ENCODE measurements at places on chromosomes 3 and 15.

DNA sequence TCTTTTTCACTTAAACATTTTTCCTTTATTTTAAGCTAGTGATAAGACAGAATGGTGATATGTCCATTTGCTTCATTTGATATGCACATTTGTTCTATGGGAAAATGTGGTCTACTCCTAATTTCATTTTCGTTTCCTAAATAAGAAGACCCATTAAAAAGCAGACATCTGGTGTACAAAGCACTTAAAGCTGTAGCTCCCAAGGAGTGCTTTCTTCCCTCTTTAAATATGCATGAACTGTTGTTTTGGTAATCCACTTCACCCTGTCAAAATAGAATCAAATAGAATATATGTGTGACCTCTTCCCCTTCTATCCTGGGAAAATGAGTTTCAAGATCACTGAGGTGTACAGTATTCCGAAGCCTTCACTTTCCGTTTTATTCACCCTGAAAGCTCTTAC is 182.8 kb downstream of the ROBO2 start:
- no peak for DNase-seq

GRCh38 chr3:104635872-104636580 is 730.7 kb upstream of the ALCAM start:
- DNase-seq, result no peak

DNA sequence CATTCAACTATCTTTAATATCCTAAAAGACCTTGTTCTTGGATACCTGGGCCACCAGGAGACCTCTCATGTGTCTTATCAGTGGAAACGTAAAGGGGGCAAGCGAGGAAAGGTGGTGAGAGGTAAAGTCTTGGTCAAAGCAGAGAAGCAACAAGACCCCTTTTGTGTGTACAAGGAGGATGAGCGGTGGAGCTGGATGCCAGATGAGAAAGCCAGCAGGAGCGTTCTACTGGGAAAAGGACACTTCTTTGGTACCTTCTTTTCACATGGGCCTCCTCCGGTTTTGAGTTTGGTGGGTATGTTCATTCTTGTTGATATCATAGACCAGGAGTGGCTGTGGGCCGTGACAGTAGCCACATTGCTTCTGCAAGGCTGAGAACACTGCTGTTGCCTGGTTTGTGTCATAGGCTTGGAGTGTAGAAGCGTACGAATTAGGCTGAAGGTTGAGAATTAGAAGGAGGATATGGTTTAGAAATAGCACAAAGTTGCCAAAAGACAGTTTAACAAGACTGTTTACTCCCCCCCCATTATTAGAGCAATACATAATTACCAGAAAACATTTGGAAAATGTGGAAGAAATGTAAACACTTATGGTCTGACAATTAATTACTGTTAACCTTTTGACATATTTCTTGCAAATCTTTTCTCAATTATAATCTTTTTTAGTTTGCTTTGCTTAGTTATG is 46.8 kb upstream of the VILL start:
- DNase-seq, result no peak

GRCh38 chr3:94082391-94082937 is 19.6 kb downstream of the NSUN3 start:
- no peak for DNase-seq

GRCh38 chr15:43253431-43254403 is 13.0 kb downstream of the TGM5 start:
- DNase-seq, result peak; percentile 65

GRCh38 chr3:129040039-129040336 is 20.6 kb upstream of the GP9 start:
- no peak for DNase-seq

DNA sequence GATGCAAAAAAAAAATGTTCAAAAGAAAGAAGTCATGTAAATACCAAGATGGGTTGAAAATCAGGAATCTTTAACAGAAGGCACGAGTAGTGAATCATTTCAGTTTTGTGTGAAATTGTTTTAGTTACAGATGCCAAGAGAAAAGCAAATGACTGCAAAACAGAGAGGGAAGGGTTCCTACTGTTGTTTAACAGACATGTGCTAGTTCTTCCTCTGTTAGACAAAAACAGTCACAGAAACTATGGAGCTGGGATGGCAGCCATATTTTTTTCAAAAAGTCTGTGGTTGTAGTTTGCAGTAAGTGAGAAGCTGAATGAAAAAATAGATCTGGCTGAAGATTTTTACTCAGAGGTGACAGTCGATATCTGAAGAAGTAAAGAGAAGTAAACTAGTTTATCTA is 511.9 kb downstream of the ZIC1 start:
- no peak for DNase-seq

- no peak for DNase-seq
Observed at GRCh38 chr3:14471016-14471415, 68.6 kb downstream of the SLC6A6 start.

- no peak for DNase-seq
Observed at GRCh38 chr3:153621953-153622352, 459.9 kb downstream of the RAP2B start.

- no peak for DNase-seq
Observed at GRCh38 chr3:174061731-174062130, 664.2 kb downstream of the NLGN1 start.

DNA sequence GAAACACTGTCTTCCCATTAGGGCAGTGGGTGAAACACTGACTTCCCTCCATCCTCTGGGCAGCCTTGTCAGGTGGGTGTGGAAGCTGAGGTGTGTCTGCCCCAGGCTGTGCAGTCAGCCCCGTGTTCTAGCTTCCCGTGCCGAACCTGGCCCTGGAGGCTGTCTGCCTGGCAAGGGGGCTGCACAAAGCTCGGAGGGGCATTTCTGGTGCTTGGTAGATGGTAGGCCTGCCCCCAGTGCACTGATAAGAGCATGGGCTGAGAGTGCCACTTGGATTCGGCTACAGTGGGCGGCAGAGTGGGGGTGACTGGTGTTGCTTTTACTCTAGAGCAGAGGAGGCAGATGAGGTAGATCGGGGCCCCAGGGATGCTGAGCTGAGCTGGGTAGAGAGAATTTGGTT is 21.3 kb downstream of the IGF1R start:
- no peak for DNase-seq

GRCh38 chr15:71529361-71529760 is 281.0 kb upstream of the NR2E3 start:
- no peak for DNase-seq

DNA sequence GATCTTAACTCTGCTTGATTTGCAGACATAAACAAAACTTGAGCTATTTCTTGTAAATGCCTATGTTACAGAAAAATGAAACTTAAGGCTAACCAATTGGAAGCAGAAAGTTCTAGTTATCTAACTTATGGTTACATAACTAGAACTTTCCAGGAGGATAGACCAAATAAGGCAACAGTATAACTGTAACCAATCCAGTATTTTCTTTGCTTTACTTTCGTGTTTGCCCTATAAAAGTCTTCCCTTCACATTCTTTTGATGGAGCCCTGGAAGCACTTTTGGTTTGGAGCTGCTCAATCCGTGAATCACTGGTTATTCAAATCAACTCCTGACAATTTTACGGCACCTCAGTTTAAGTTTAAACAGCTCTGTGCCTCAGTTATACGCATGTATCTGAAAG is 164.6 kb downstream of the SUCLG2 start:
- no peak for DNase-seq

DNA sequence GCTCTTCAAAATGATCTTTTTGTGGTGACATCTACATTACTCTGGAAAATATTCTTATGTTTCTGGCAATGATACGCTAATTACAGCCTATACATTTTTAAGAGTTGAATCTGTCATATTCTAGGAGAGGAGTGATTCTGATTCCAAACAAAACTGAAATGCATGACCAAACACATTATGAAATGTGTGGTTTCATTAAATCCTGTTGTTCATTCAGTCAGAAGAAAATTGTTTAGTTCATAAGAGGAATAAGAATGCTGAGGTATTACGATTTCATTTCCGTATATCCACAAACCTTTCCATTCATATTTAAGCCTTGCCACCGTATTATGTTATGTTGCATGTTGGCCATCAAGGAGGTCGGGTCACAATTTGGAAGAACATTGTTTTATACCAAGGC is 345.1 kb downstream of the FEZF2 start:
- no peak for DNase-seq

GRCh38 chr15:43229977-43230376 is 9.2 kb upstream of the EPB42 start:
- DNase-seq, result no peak

All from ACHN (cell line).